Breast epithelium (tissue), 4 donors: ENCODE measurements at places on chromosomes 4 and X. TPM values are rescaled to one million over a fixed set of nuclear protein-coding genes. Genes with fewer than 3 reads are reported as not detected.

The SUPT20HL1 gene
- not detected for total RNA-seq

The CNKSR2 gene
- 4.9 TPM for total RNA-seq

The SLC26A1 gene
- 0.44 TPM for total RNA-seq

DNA sequence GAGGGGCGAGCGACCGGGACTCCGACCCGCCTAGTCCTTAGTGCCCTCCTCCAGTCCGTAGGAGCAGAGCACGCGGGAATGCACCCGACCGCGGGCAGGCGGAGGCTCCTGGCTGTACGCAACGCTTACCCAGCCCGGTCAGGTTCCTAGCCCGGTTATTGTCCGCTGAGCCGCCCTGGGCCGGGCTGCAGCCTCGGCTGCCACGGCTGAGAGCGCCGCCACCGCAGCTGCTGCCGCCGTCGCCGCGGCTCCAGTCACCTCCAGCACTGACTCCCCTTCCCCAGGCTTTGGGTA is at the start of gene AMER1:
Gene AMER1 (minus strand): TSS at position 268 of the 294 bp plus-strand sequence. CDS start 12,422 bp downstream, outside the sequence.
- H3K36me3 ChIP-seq = no peaks in the 10 kb centered on the region
- DNase-seq = no peak
- H3K27ac ChIP-seq = peak within 1 kb of the TSS; percentile 91
- no peaks in the 10 kb centered on the region for H3K4me1 ChIP-seq
- H3K4me3 ChIP-seq = peak within 1 kb of the TSS; percentile 67

DNA sequence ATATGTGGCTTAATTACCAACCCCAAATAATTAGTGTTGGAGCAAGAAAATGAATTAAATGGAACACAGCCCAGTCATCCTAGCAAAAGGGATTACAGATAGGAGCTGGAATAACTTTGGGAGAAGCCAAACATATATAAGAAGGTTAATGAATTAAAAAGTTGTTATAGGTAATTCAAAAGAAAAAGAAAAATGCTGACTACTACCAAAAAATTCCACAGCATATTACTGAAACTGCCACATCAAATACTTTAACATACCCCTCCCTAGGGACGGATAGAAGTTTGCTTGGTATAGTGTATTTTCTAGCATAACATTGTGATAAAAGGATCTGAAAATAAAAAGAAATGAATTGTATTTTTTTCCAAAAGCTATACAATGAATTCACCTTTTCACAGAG is 99.5 kb downstream of the ENOX2 start:
- H3K27me3 ChIP-seq = no peaks in the 10 kb centered on the region
- no peaks in the 10 kb centered on the region for H3K4me1 ChIP-seq
- no peaks in the 10 kb centered on the region for H3K36me3 ChIP-seq
- no peak for DNase-seq
- H3K27ac ChIP-seq = no peak overlapping the region

- H3K27me3 ChIP-seq = no peaks in the 10 kb centered on the region
- no peak overlapping the region for H3K27ac ChIP-seq
- no peaks in the 10 kb centered on the region for H3K36me3 ChIP-seq
- no peak for DNase-seq
- H3K4me1 ChIP-seq = no peaks in the 10 kb centered on the region
- no peak overlapping the region for H3K4me3 ChIP-seq
These were observed 111.8 kb downstream of the APBB2 start for GRCh38 chr4:41102414-41103092.
